LHCN-M2 (cell line): ENCODE measurements at places on chromosomes 11 and 22.

- peak; percentile 5 for DNase-seq
Measured at GRCh38 chr11:103832762-103833161, 203.7 kb upstream of the DDI1 start.

DNA sequence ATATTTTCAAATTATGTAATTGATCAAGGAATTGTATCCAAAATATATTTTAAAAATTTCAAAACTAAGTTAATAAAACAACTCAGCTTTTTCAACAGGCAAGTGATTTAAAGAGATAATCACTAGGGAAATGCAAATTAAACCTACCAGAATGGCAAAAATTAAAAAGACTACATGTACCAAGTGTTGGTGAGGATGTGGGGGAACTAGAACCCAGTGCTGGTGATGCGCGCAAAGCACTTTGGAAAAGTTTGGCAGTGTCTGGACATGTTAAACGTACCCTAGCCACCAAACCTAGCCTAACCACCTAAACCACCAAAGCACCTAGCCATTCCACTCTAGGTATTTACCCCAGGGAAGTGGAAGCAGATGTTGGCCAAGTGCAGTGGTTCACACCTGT is 22.9 kb downstream of the PACSIN2 start:
- DNase-seq: no peak

DNA sequence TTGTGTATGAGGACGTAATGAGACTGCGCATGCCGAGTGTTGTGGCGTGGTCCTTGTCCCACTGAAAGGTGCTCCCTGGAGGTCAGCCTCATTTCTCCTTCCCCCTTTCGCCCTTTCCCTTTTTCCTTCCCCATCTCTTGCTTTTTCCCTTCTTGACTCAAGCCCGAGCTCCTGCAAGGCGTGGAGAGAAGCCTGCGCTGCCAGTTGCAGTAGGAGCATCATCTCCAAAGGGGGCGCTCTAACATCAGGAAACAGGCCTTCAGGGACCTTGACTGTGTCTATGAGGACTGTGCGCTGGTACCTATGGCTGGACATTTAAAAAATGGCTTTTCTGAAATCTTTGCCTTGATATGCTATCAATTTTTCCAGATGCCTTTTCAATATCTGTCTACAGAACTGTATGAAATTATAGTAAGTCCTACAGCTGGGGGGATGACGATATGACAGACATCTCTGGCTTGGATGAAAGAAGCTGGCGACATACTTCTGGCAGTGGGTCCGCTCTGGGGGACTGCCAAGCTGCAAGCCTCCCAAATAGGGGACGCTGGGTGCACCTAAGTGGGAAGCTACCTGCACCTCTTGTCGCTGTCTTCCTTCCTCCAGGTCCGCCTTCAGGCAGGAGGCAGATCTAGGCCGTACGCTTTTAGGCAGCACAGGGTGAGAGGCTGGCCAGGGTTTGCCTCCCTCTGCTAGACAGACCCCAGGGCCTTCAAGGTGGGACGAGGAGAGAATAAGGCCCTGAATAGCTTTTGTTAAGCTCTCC is 96.5 kb downstream of the NXPE2 start:
- peak; percentile 15 for DNase-seq

- DNase-seq: no peak
Measured at GRCh38 chr11:125978181-125978716, 32.4 kb downstream of the VSIG10L2 start.

DNA sequence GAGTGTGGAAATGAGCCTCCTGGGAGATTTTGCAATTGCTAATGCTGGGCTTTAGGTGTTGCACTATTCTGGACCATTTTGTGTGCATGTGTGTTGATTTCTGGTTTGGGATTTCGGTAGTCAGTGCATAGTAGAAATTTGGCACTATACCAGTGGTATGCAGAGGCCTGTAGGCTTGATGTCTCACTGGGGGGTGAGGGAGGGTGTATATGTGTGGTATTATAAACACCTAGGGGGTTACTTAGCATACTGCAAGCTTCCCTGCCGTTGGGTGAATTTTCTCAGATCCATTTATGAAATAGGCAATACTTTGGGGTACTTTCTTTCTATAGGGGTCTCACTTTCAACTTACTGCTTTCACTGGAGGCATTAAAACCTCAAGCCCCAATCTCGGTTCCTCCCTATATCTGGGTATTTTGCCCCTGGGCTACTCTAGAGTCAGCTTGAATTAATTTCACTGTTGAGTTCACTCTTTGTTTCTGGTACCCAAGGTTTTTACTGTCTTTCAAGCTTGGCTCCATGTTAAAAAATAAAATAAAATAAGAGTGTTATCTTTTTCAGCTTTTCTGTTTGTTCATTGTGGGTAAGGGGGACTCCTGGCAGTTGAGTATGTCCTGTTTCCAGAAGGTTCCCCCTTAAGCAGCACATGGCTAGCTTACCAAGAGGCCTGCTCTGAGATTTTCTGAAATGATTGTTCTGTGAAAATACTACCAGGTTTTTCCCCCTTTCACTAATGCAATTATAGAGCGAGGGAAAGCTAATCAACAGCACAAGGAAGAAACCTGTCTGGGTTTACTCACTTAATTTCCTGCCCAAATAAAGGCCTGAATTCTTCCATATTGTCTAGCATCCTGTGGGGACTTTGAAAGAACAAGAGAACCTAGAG is 45.8 kb downstream of the PPFIBP2 start:
- no peak for DNase-seq

DNA sequence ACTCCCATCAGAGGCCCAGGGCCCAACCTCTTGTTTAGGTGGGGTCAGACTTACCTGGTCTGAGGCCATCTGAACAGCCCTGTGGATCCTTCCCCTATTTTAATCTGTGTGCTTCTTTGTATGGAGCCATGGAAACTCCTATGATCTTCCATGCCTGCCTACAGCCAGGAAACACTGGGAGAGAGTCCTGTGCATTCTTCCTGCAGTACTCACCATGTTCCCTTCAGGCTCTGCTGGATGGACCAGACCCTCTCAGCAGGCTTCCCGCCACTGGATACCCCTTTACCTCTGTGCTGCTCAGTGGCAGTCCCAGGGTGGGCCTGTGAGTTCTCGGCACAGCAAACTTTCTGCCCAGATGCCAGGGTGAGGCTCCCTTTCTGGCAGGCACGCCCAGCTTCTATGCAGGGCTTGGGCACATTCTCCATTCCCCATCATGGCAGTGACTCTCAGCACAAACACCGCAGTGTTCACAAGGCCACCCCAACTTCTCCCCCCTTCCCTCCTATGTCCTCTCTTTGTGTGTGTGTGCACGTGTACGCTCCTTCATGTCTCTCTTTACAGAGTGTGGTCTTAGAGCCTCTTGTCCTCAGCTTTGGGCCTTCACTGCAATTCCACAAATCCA is 34.8 kb downstream of the NEU3 start:
- DNase-seq: no peak

- DNase-seq: no peak
Measured at GRCh38 chr22:49685686-49686085, 142.0 kb downstream of the BRD1 start.

DNA sequence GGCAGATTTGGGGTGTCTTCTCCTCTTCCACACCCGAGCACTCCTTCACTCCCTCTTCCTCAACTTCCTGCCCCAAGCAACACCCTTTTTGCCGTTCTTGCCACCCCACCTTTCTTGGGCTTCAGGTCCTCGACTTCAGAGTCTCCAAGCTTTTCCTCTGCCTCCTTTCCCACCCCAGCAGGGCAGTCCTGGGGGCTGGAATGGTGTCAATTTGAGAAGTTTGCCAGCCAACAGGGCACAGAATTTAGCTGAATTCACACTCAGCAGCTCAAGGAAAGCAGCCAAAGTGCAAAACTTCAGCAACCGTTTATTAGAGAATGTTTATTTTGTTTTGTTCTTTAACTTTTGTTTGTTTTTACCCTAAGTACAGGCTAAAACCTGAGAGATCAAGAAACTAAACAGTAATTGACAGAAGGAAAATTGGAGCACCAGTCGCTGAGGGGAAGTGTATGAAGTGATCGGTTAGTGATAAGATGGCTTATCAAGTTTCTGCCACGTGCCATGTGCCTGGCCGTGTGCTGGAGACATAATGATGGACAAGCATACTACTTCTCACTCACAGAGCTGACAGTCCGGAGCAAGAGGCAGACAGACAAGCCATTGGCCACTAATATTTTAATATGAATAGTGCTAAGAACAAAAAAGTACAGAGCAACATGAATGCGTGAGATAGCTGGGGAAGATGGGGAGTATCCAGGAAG is 44.4 kb downstream of the AHNAK start:
- no peak for DNase-seq

- DNase-seq: no peak
Measured at GRCh38 chr11:117425679-117426296, 98.1 kb downstream of the CEP164 start.

DNA sequence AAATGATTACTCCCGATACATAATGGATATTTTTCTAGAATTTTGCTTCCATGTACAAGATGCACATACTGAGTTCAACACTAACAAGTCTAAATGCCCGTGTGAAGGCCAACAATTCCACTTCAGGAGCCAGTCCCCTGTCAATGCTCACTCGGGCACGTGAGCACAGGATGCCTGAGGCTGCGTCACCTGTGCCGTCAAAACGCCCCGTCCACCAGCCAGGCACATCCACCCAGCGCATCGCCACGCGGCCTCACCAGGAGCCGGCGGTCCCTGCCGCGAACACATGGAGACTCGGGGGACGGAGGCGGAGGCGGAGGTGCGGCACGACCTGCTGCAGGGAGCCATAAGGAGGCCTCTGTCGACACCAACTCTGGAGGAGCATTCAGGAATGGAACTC is 9.8 kb downstream of the TOLLIP start:
- DNase-seq: no peak

- DNase-seq: no peak
Measured at GRCh38 chr11:725624-726202, 19.7 kb downstream of the EPS8L2 start.

DNA sequence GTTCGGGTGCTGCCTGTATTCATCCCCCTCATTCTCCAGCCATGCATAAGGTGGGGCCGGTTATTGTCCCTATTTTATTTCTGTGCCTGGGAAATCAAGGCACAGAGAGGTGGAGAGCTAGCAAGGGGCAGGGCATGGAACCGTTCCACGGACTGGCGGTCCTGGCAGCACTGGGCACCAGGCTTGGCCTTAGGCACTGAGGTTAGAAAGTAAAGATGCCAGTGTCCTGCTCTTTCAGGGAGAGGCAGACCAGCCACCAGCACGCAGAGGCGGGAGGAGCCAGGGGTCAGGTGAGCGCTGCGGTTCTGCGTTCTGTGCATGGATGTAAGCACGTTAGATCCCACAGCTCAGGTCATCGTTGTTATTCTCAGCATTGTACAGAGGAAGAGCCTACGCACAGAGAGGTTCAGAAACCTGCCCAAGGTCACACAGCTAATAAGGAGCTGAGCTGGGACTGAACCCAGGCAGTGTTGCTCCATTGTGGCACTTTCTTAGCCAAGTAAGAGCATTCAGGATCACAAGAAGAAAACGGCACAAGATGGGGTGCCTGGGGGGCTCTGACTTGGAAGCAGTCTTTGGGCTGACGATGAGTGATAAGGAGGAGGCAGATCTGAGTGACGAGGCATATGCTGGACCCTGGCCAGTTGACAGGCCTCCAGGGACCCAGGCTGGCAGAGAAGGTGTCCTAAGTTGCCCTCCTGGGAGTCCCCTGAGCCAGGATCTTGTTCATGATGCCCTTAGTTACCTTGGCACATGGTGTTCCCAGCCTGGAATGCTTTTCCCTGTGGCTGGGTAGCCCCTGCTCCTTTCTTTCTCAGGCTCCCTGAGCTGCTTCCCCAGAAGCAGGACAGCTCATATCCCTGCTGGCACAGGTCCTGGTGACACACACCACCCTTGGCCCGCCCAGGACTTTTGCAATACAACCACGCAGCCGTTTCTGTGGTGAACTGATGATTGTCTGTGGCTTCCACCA is 41.1 kb downstream of the OSBPL5 start:
- DNase-seq: peak; percentile 93

GRCh38 chr11:122267602-122268001 is 151.6 kb upstream of the BLID start:
- DNase-seq: no peak

GRCh38 chr22:42800451-42801251 is 56.4 kb downstream of the ARFGAP3 start:
- no peak for DNase-seq

DNA sequence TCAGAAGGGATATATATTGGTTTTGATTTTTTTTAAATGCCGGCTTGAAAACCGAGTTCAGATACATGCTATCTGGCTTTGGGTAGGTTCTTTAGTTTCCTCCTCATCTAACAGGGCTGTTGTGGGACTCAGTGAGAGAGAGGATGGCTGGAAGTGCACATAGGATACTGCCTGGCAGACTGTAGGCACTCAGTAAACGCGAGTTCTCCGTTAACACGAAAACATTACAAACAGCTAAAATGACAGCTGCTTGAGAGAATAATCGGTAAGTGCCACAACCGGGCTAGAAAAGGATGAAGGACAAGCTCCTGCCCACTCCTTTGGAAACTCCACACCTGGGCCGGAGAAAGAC is 369 bp downstream of the XRRA1 start:
- DNase-seq: no peak

DNA sequence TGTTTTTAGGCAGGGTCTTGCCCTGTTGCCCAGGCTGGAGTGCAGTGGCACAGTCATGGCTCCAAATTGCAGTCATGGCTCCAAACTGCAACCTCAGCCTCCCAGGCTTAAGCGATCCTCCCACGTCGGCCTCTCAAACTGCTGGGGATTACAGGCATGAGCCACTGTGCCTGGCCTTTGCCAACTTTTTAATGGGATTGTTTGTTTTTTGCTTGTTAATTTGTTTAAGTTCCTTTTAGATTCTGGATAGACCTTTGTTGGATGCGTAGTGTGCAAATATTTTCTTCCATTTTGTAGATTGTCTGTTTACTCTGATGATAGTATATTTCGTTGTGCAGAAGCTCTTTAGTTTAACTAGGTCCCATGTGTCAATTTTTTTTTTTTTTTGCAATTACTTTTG is 10.0 kb upstream of the SCGB1D1 start:
- DNase-seq: no peak
